ENCODE measurements at places on chromosomes 3 and 15.
A peak's percentile ranks its signal among the peaks of the same experiment; 100 is the strongest.

DNA sequence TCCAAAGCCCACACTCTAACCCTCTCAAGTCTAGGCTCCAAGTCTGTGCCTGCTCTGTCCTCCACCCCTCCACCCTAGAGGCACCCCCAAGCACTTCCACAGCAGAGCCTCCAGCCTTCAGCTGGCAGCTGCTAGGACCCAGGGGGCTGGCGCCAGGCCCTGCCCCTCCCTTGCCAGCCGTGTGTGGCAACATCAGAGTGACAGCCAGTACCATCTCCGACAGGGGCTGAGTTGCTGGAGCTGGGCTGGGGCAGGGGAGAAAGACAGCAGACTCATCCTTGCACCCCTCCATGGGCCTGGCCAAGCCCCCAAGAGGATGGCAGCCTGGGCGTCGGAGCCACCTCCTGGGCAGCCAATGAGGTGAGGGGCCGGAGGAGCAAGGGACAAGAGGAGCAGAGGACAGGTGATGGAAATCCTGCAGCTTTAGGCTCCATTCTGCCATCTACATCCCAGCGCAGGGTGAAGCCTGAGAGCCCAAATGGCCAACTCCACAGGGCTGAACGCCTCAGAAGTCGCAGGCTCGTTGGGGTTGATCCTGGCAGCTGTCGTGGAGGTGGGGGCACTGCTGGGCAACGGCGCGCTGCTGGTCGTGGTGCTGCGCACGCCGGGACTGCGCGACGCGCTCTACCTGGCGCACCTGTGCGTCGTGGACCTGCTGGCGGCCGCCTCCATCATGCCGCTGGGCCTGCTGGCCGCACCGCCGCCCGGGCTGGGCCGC, at the start of gene GPR62:
TSS of gene GPR62 (plus strand) at position 207 of the 718 bp plus-strand sequence. CDS start at position 479, 272 bp downstream.
- no peak for DNase-seq

- no peak for DNase-seq
Observed at GRCh38 chr15:90836296-90836871, 32.0 kb upstream of the FURIN start.

GRCh38 chr3:62803276-62803675, 71.9 kb downstream of the CADPS start:
- no peak for DNase-seq

DNA sequence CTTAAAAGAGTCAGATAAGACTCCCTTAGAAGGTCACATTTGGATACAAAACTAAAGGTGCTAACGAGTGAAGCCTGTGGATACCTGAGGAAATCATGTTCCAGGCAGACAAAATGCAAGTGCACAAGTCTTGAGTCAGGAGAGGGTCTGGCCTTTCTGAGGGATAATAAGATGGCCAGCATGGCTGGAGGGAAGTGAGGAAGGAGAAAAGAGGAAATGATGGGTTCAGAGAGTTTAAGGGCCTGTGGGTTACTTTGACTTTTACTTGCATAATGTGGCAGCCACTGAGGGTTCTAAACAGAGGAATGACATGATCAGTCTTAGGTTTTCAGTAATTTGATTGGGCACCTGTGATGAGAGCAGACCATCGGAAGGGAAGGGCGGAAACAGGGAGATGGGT, 3.5 kb upstream of the ROPN1B start:
- DNase-seq = no peak

- no peak for DNase-seq
Observed at GRCh38 chr3:67349551-67350174, 304.7 kb downstream of the SUCLG2 start.

GRCh38 chr15:56272454-56272853, 28.8 kb upstream of the RFX7 start:
- DNase-seq = no peak

- peak; percentile 47 for DNase-seq
Observed at GRCh38 chr3:10164546-10165393, at the start of gene IRAK2. Gene IRAK2, plus strand, starts transcription at chr3:10164919. Its CDS starts 36 bp downstream, at chr3:10164955.

DNA sequence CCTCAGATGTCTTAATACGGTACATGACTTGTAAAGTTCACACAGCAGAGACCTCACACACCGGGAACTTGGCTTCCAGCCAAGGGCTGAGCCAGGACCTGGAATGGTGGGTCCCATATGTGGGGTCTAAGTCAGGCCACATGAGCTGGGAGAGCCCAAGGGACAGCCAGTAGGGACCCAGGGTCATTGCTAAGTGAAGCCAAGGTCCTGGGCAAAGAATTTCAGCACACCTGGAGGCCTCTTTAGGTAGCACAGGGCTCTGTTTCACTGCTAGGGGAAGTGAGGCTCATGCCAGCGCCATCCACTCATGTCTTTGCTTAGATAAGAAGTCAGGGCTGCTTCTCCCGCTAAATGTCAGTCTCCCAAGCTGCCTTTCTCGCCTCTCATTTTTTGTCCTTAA, 116.6 kb upstream of the TLE3 start:
- DNase-seq = no peak

DNA sequence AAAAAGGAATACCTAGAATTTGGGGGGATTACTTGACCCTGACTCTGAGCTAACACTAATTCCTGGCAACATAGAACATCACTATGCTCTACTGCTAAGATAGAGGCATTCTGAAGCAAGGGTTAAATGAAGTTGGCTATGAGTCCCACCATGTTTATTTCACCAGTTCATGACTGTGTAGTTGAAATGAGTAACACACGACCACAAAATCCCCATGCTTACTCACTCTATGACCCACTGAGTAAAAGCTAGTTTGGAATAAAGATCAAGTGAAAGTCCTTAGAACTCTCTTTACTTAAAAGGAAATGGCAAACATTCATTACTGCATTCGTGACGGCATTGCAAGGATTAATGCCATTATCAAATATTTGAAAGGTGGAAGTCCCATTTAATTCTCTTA, 47.4 kb downstream of the MRPL46 start:
- DNase-seq = no peak

- no peak for DNase-seq
Observed at GRCh38 chr3:5019411-5020241, 40.4 kb downstream of the BHLHE40 start.
